ENCODE measurements at places on chromosomes 5 and 9.

DNA sequence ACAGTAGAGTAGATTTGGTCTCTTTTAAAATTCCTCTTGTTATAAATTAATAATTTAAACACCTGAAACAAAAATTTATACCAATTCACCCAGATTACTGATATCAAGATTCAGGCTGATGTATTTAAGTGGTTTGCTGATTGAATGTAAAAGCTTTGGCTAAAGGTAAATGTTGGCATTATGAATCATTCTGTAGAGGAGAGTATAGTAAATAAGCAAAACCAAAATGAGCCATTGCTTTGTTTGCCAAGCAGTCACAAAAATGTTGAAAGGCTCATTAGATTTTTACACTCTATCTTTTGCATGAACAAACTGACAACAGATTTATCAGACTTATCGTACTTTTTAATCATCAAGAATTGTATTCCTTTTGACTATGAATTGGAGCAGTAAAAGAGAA is 332.6 kb downstream of the FAM170A start:
- no peak for DNase-seq

GRCh38 chr5:146073239-146073900 is 32.0 kb downstream of the PLAC8L1 start:
- DNase-seq, result no peak

- no peak for DNase-seq
These were observed 213.2 kb upstream of the SLC24A2 start for GRCh38 chr9:20002011-20002410.

DNA sequence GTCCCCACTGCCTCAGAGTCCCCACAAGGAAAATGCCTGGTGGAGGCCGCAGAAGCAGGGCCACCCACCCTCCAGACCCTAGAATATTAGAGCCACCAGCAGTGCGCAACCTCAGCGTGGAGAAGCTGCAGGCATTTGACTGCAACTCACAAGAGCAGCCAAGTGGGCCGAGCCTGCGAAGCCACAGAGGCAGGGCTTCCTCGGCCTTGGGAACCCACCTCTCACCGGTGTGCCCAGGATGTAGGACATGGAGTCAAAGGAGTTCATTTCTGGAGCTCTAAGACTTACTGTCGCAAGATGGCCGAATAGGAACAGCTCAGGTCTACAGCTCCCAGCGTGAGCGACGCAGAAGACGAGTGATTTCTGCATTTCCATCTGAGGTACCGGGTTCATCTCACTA is 397.9 kb upstream of the PIK3R1 start:
- no peak for DNase-seq

DNA sequence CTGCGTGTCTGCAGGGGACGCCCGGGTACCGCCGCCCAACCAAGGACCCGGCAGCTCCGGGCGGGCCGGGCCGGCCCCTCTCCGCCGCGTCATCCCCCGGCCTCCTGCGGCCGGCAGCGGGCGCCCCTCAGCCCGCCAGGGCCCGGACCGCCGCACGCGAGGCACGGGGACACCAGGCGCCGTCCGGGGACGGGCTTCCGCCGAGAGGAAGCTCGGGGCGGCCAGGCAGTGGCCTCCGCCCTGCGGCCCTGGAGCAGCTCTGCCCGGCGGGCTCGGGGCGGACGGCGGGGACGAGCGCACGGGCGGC is 373 bp downstream of the FBXW5 start:
- no peak for DNase-seq

Measured in SW 1271 (cell line).